Ovary (tissue), 10 donors: ENCODE measurements at places on chromosomes 5 and 9. TPM values are rescaled to one million over a fixed set of nuclear protein-coding genes. Genes with fewer than 3 reads are reported as not detected.
A peak's percentile ranks its signal among the peaks of the same experiment; 100 is the strongest.

GRCh38 chr5:34900652-34901051 is 14.7 kb downstream of the RAD1 start:
- no peak for DNase-seq

GRCh38 chr9:78118742-78119473 is 87.3 kb upstream of the GNAQ start:
- no peak for DNase-seq

The DRD1 gene
- 0.15 TPM for total RNA-seq

The FOXD4L4 gene
- not detected for total RNA-seq

The LCN15 gene
- total RNA-seq: not detected

GRCh38 chr9:130254747-130255630 is 10.6 kb upstream of the HMCN2 start:
- DNase-seq: no peak

GRCh38 chr9:69822116-69822750 is 1.6 kb downstream of the CFAP95 start:
- DNase-seq: no peak

The ZFP2 gene
- total RNA-seq: 3.7 TPM

DNA sequence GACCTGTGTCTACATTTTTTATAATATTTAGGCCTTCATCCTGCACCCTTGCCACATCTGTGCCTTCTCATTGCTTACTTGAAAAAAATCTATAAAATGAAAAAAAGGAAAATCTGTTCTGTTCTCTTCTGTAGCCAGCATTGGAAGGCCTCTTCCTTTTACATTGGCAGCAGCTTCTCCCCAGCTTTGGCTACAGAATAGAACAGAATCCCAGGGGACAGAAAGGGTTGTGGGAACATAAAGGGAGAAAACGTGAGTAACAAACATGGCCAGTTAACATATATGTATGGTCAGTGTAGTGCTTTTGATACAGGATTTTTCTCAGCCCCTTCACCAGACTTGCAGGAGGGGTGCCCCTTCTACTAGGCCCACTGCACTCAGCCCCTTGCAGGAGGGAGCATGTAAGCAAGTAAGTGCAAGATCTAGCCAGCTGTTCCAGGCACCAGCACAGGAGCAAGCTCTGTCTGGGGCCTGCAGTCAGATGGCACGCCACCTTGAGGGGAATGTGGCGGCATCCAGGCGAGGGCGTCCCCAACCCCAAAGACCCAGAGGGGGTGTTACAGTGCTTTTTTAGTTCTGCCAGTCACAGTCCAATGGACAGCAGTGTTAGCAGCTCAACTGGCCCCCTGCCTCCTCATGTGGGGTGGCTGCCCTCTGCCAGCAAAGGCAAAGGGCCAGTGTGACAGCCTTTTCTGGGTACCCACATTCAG is 330.5 kb upstream of the ZNF462 start:
- DNase-seq: no peak

GRCh38 chr9:95756986-95757385 is 118.5 kb upstream of the ERCC6L2 start:
- DNase-seq: no peak

DNA sequence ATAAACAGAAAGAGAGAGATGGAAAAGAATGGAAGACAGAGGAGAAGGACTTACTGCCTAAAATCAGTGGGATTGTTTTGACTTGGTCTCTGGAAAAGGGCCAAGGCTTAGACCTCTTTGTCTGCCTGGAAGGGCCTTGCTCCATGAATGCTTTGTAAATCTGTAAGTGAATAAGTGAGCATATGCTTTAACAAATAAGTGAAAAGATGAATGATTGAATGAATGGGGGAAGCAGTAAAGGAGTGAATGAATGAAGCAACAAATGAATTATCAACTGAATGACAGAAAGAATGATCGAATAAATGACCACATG is 5.5 kb downstream of the KCNIP1 start:
- DNase-seq: no peak

The TSSK1B gene
- total RNA-seq: 0.08 TPM

The ACOT12 gene
- total RNA-seq: 0.48 TPM

The PLPP1 gene
- total RNA-seq: 22.4 TPM

GRCh38 chr9:90176901-90177300 is 465.7 kb downstream of the DIRAS2 start:
- no peak for DNase-seq

DNA sequence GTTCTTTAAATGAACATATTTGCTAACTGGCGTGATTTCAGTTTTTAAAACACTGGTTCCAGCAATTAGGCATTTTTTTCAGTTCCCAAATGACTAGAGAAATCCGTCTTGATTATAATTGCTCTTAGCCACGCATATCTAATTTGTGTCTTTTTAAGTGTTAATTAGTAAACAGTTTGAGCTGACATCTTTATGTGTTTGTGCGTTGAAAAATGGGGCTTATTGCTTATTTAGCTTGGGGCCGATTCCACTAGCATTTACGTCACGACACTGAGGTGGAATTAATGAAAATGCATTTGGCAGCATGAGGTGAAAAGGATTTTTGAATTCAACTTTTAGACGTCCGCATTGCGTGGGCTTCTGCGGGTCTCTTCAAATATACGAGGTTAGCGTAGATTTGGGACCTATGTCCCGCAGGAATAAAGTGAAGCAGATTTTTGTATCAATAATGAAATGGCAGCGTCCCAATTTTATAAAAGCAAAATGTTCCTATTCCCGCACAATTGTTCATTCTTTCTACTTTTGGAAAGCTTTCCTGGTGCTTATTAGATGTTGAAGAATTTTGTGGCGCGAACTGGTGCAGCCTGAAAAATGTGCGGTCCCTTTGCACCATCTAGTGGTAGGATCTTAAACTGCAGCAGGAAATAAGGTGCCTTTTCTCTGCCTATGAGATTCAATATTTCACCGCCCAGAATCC is 122.7 kb upstream of the LMX1B start:
- DNase-seq: no peak

The MYMK gene
- not detected for total RNA-seq

DNA sequence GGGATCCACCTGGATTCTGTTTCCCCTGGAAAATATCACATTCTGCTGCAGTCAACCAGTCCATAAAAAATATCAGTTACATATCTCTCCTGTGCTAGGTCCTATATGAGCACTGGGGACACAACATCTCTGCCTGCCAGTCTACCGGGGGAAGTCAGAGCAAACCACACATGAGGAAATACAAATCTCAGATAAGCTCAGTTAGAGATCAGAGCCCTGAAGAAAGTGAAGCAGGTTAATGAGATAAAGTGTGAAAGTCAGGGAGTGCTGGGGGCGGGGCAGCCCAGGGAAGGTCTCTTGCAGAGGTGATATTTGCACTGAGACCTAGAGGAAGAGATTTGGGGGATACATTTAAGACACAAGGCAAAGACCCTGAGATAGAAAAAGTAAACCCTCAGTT is 67.8 kb upstream of the SLC1A1 start:
- no peak for DNase-seq

DNA sequence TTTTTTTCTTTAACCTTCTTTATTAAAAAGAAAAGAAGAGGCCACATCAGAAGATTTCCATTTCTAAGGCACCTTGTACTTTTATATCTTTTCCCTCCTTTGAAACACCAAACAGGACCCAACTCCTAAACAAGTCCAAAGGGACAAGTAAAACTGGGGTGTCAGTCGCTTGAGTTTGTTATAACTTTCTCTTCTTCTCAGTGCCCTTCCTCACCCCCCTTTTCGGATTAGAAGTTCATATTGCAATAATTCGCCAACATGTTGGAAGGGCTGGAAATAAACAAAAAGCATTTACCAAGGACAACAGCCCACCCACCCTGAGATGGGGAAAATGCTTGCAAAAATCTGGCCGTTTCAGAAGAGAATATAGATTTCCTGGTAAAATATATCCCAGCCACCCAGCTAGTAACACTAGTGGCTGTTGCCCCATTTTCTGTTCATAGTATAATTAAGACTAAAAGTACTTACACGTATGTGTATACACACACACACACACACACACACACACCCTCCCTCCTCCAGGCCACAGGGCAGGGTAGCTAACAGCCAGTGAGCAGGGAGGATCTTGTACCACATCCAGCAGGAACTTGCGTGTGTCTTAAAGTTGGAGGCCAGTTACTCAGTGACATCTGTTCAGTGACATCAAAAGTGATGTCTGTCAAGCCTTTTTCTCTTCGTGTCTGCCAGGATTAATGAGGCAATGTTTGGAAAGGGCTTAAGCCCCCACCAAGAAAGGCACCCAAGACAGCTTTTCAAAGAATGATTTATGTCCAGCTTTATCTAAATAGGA is 149.1 kb upstream of the KLF4 start:
- DNase-seq: peak; percentile 80

DNA sequence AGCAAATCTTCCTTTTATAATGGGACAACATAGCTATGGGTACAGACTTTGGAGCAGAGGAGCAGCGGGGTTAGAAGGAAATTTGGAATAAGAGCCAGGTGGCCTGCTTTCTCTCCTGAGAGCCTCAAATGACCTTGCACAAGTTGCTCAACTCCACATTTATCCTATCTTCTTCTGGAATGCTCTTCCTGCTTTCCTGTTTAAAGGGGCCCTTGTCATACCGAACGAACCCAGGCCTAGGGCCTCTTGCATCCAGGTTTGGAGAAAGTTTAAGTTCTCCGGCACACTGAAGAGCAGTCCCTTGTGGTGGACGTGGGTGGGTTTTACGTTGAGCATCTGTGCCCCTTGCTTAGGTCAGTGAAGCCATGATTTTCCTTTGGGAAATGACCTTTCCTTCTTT is 197.9 kb upstream of the NR3C1 start:
- DNase-seq: no peak

GRCh38 chr9:115945009-115945431 is 208.6 kb upstream of the PAPPA start:
- no peak for DNase-seq

DNA sequence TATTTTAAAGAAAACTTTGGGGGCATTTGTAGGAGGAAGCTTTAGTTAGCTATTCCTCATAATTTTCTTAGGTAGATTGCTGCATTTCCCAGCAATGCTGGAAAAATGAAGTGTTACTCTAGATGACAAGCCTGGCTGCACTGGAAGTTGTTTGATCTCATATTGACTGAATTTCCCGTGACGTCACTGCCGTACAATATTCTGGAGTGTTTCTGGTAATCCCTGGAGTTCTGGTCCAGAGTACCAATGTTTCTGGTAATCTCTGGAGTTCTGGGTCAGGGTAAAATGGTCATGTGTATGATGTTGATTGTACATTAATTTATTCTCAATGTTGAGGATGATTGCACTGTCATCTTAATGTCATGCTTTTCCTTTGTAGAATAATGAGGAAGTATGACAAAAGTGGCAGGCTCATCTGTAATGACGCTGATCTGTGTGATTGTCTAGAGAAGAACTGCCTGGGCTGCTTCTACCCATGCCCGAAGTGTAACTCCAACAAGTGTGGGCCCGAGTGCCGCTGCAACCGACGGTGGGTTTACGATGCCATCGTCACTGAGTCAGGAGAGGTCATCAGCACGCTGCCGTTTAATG is 26.2 kb downstream of the ARL14EPL start:
- no peak for DNase-seq

The ADAMTS13 gene
- total RNA-seq: 1.8 TPM

GRCh38 chr5:174409971-174410370 is 314.4 kb upstream of the MSX2 start:
- no peak for DNase-seq

DNA sequence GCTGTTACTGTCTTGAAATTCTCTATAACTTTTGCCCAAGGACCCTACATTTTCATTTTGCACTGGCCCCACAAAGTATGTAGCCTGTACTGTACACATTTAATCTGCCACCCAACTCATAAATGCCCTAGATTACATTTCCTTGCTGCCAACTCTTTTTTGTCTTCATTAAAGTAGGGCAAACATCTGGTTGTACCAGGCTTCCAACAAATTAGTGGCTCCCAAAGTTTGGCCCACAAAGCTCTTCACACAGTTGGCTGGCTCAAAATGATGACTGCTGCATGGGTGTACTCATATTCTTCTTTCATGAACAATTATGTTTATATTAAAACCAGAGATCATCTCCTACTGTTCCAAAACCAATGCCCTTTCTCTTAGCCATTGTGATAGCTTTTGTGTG is 45.3 kb downstream of the GNA14 start:
- DNase-seq: no peak

DNA sequence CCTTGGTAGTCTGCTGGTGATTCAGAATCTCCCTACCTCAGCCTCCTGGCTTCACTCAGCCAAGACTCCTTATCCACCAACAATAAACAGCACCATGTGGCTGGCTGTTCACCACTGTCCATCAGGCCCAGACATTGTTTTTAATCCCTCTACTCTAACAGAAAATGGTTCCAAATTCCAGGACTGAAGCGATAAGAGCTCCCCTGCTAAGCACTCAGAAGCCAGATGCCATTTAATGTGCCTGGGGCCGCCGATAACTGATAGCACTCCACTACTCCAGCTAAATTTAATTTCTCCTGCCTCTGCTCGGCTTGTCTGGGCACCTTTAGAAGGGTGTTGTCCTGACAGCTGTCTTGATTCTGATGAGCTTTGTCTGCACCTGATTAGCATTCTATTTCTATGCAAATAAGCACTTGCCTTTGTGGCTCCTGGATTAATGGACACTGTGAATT is 47.1 kb downstream of the ZNF622 start:
- peak; percentile 13 for DNase-seq

GRCh38 chr9:129202613-129203555 is 24.8 kb upstream of the IER5L start:
- DNase-seq: peak; percentile 90

- DNase-seq: no peak
These were observed 42.9 kb downstream of the ZNF474 start for GRCh38 chr5:122172207-122172606.

GRCh38 chr9:130765137-130766020 is 69.7 kb upstream of the ABL1 start:
- no peak for DNase-seq

DNA sequence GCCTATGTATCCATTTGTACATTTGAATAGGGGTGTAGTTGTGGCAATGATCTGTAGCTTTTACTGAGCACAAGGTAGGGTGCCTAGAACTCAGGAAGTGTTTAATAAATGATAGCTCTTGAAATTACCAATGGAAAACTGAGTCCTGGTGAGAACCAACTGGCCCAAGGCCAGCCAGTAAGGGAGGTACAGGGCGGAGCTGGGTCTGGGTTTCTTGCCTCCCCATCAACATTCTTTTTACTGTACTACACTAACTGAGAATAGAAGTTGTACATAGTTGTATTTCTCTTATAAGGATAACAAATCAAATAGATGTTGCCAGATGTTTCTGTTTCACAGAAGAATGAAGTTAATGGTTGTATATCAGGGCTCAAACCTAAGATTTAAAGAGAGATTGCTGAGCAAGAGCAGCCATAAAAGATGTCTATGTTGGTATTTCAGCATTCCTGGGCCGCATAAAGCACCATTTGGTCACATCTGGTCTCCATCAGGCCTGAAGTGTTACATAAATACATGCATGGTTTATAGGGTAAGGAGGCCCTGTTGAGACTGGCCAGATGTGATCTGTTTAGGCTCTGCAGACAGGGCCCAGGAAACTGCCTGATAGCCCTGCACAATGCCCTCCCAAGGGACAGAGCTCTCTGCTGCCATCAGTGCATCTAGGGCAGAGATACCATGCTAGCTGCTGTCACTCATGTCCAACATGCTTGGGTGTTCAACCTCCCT is 210.5 kb downstream of the NXNL2 start:
- DNase-seq: no peak

The APBB3 gene
- total RNA-seq: 41.0 TPM

GRCh38 chr9:137048655-137049543 is 2.9 kb upstream of the NPDC1 start:
- no peak for DNase-seq
